NCI-H1694 (cell line): ENCODE measurements at places on chromosomes 5 and 9.

- no peak for DNase-seq
Observed at GRCh38 chr9:93599571-93600403, 23.4 kb downstream of the PHF2 start.

GRCh38 chr9:129513282-129513681 is 107.6 kb downstream of the C9orf50 start:
- DNase-seq: no peak

- DNase-seq: no peak
Observed at GRCh38 chr9:96555567-96556386, 63.9 kb downstream of the CDC14B start.

GRCh38 chr9:128081056-128081455 is 13.0 kb downstream of the SLC25A25 start:
- DNase-seq: no peak

DNA sequence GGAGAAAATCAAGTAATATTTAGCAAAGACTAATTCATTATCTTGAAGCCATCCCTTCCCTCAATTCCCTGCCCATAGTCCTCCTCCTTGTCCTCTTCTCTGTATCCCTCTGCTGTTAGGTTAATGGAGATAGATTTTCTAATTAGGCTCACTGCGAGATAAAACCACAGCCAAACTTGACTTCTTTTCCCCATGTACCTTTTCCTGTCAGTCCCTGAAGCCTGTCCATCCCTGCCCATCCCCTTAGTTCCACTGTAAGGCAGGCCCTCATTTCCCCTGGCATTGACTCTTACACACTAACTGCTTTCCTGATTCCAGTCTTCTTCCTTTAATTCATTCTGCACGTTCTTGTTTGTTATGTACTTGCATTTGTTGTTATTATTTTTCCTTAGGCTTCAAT is 1.2 kb downstream of the TLR4 start:
- no peak for DNase-seq
